ENCODE measurements at places on chromosomes 3 and 15.

- DNase-seq, result no peak
Measured at GRCh38 chr3:176190755-176191154, 1006.5 kb downstream of the TBL1XR1 start.

DNA sequence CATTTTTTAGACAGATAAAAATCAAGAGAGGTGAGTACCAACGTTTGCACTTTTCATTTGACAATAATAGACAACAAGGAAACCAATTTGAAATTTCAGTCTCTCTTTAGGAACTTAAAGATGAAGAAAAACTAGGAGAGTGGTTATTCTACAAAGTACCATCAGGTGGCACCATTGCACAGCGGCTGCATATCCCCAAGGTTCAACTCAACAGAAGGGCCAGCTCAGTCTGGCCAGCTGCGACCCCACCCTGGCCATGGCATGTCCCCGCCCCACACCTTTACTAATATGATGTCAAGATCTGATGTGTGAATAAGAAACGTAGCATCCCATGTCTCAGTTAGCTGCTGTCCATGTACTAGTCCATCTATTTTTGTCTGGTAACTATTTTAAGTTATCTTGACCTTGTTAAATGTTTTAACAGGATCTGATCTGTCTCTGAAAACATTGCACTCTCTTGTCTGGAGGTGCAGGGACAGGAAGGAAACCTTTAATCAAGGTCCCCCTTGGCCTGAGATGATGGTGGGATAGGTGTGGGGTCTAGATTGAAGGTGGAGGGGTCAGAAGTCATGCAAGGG is 35.5 kb upstream of the CGNL1 start:
- peak; percentile 72 for DNase-seq

DNA sequence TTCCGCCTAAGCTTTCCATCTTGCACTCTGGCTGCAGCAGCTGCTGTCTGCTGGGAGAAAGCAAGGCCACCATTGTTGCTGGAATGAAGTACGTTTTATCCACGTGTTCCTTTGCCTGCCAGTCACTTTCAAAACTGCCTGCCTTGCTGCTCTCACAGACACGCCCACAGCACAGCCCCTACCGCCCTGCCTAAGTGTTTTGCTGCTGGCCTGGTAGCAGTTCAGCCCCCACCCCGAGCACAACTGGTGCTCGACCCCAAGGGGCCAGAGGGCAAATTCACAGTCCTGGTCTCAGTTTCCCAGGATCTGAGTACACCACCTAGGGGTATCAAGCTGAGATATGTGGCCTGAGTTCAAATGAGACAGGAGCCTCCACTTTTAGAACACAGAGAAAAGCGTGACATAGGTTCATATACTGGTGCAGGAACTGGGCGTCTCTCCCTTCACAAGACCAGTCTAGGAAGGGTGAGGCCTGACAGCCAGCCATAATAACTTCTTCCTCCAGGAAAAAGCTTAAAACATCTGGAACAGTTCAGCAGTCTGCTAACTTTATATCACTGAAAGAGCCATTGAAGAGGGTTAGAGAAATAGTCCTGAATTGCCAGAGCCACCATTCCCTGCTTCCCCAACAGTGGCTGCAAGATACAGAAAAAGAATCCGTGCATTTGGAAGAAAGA is 1012.3 kb downstream of the ZPLD1 start:
- DNase-seq, result no peak

GRCh38 chr3:195754141-195754540 is 33.4 kb downstream of the MUC20 start:
- DNase-seq, result no peak

- DNase-seq, result no peak
Measured at GRCh38 chr15:82699726-82700125, 9.9 kb downstream of the AP3B2 start.
